ENCODE measurements at places on chromosomes 4 and X.

DNA sequence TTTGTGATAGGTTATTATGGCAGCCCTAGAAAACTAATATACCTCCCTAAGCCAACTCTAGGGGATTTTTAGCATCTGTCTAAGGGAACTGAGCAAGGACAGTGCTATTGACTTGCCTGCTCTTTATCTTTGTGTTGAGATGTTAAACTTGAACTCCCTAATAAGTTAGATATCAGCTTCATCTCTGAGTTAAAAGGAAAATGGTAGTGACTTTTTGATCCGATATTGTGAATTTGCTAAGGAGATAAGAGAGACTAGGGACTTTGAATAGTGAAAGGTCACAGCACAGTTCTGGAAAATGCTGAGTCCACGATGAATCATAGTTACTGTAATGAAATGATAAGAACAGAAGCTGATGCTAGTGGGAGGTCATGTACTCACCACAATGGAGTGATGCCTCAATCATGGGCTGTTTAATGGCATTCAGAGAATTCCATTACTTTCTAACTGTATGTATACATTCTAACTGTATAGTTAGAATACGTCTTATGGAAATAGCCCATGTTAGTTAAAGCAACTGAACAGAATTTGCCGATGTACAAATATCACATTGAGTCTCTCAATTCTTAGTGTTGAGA, 147.2 kb downstream of the GLRA3 start:
- DNase-seq = no peak

- peak; percentile 38 for DNase-seq
These were observed 65.9 kb downstream of the ANTXR2 start for GRCh38 chr4:80006935-80007744.

- DNase-seq = no peak
These were observed 1062.5 kb downstream of the ADGRL3 start for GRCh38 chr4:62262676-62263075.

- DNase-seq = no peak
These were observed 106.1 kb downstream of the RASL11B start for GRCh38 chr4:52968241-52968640.

DNA sequence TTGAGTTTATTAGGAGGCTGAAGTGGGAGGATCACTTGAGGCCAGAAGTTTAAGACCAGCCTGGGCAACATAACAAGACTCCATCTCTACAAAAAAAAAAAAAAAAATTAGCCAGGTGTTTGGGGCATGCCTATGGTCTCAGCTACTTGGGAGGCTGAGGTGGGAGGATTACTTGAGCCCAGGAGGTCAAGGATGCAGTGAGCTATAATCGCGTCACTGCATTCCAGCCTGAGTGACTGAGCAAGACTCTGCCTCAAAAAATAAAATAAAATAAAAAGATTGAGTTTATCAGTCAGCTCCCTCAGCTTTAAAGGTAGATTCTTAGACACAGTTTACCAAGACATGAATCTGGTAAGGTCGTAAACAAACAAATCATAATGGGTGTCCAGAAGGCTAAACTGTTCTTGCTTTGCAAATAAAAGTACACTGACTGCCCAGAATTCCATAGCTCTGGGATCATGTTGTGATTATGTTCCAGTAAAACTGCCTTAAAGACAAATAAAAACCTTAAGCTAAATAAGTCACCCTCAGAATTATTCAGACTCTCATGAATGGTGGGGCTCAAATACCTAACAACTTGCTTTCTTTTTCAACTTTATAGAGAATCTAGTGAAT, 18.7 kb downstream of the APOO start:
- DNase-seq = no peak

- DNase-seq = no peak
These were observed 58.5 kb downstream of the PGRMC2 start for GRCh38 chr4:128228845-128229795.

DNA sequence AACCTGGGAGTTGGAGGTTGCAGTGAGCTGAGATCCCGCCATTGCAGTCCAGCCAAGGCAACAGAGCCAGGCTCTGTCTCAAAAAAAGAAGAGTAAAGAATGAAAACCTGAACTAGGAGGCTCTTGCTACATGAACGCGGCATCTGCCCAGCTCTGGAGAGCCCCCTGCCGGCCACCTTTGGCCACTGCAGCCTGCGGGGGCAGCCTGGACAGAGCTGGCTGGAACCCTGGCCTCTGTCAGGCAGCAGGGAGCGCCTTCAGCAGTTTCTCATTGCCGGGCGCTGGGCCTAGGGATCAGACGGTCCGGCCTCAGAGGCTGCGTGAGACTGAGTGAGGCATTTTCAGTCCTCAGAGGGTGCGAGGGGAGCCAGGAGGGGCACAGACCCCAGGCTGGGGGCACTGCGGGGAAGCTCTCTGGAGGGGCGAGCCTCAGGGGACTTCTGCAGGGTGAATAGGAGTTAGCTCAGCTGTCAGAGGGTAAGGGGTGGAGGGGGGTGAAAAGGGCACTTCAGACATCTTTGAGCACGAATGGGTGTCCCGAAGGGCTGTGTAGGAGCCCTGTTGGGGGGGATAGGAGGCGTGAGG, 17.5 kb downstream of the DOK7 start:
- DNase-seq = peak; percentile 66

DNA sequence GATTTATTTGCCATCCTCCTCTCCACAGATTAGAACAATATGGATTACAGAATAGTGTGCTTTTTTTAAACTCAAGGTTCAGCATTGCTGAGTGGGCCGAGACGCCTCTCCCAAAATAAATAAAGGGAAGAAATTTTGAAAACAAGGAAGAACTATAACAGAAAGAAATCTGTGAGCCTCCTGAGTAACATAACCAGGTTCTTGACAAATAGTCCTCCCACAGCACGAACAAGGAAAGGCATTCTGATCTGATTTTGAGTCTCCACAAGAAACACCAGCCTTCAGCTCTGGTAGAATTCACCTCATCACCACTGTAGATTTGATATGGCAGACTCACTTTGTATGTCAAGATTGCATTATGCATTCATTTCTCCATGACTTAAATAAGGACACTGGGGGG, 173.6 kb downstream of the HHIP start:
- no peak for DNase-seq

- DNase-seq = peak; percentile 44
These were observed 48.7 kb upstream of the BCOR start for GRCh38 chrX:40146262-40147125.

GRCh38 chr4:83438719-83439118, 16.9 kb downstream of the HELQ start:
- DNase-seq = no peak

DNA sequence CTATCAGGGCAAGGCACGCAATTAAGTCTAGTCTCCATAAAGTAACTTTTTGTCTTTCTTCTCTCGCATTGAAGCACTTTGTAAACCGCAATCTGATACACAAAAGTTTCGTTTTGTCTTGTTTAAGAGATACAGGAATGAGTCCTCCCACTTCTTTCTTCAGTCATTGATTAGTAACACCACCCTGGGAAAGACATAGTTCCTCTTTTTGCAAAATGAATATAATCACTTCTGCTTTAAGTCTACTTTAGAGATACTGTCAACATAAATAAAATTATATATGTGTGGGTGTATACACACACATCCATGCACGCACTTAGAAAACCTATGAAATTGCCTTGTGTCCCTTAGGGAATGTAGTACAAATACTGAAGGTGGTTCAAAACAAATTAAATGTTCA, 11.7 kb downstream of the COQ2 start:
- DNase-seq = no peak

DNA sequence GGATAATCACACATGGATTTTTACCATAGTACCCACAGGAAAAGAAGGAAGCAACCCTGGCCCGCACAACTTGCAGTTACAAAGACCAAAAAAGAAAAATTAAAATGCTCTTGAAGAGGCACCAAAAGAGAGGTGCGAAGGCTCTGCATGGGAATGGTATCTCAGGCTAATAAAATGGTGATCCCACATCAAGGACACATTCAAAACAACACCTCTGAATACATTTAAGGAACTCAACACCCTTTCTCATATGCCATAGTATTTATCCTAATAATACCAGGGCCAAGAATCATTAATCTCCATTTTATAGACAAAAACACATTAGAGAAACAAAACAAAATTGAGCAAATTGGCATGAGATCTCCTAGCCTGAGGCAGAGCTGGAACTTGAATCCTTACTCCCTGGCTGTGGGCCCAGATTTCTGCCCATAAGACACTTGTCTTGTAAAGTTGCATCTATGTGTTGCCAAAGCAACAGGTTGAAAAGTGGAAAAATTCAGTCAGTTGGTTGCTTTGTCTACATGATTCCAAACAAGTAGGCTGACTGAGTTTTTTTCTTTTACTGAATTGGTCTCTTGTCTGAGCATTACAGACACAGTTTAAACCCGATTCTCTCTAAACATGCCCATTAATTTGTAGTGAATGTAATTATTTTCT, 33.5 kb downstream of the GUCY2F start:
- no peak for DNase-seq

DNA sequence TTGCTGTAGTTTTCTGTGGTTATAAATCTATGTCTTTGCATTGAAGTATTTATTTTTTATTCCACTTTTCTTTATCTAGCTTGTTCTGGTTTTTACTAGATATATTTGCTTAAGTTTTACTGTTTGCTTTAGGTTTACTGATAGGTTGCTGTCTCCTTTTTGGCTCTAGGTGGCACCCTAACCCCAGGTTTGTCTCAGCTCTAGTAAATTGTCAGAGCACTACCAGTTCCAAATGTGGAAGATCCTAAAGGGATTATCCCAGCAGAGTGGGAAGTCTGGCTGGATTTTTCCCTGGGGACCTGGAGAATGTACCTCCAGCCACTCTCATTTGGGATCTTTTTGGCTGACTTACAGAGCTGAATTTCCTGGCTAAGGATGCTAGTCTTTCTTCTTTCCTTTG, 106.1 kb downstream of the PBDC1 start:
- DNase-seq = peak; percentile 47

- DNase-seq = no peak
These were observed 182.4 kb upstream of the CXXC4 start for GRCh38 chr4:104677116-104677515.

- peak; percentile 54 for DNase-seq
These were observed 32.2 kb downstream of the SMS start for GRCh38 chrX:21972721-21973120.

GRCh38 chrX:153055871-153056749, at the start of gene PNMA3:
PNMA3 (plus strand) TSS chrX:153056470; CDS start chrX:153057056, 586 bp downstream.
- DNase-seq = no peak

- no peak for DNase-seq
These were observed 102.9 kb downstream of the SYTL5 start for GRCh38 chrX:38109042-38109898.

GRCh38 chr4:137823007-137823406, 290.7 kb upstream of the PCDH18 start:
- DNase-seq = no peak

- no peak for DNase-seq
These were observed 26.0 kb upstream of the BMP2K start for GRCh38 chr4:78749972-78750727.

GRCh38 chr4:152278505-152279233, 257.2 kb downstream of the FBXW7 start:
- DNase-seq = no peak

DNA sequence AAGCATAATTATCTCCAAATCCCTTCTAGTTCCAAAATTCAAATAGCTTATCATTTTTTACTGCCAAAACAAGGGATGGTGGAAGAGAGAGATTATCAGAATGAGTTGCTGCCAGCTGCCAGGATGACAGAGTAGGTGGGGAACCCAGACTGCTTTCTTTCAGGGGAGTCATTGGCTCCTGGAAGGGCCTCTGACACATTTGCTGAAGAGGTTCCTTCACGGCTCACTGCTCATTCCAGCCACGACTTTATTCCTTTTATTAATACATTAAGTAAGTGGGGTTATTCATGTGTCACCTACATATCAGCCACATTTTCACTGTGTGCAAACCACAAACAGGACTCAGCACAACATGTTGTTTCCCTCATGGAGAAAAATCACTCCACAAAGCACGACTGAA, 12.7 kb upstream of the SMIM43 start:
- no peak for DNase-seq

DNA sequence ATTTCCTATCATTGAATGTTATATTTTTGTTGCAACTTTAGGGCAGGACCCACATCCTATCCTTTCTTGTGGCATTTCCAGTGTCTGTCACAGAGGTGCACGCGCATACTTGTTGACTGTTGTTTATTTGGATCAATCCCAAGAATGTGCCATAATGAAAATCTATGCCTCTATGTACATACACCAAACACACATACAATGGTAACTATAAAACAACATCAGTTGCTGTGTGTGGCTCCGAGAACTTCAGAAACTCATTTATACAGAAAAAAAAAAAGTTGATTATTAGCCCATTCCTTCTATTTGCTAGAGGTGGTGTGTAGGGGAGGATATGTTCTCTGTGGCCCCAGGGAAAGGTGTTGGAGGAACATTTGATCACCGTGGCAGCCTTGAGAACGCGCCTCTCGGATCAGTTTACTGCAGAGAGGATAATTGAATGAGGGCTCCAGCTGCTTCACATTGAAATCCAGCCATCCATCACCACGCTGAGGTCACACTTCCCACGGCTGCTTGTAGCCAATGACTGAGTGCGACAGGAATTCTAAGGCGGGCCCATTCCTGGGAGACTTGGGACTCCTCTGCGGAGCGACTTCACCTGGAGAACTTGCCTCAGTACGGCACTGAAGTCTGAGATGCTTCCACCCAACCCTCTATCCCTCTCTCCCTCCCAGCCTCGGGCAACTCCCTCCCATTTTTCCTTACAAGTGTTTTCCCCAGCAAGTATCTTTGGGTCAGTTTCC, 19.5 kb downstream of the SMPX start:
- DNase-seq = no peak

- DNase-seq = no peak
These were observed 527.0 kb downstream of the RAB28 start for GRCh38 chr4:12957108-12957507.

DNA sequence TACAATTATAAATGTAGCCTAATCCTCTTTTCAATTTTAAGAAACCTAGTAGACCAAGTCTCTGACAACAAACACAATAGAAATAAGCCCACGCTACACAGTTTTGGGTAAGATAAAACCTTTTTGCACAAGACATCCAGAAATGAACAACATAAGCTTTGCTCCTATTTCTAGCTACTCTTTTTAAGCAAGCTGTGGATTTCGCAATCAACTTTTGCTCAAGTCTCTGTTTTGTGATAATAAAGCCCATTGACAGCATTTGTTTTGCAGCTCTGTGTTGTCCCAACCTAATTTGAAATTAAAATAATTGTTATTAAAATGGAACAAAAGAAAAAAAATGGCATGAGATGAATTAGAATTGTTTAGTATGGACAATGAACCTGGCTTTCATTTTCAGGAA, 287.9 kb upstream of the PUDP start:
- no peak for DNase-seq

- no peak for DNase-seq
These were observed 7.2 kb downstream of the RAB33B start for GRCh38 chr4:139461022-139461628.

DNA sequence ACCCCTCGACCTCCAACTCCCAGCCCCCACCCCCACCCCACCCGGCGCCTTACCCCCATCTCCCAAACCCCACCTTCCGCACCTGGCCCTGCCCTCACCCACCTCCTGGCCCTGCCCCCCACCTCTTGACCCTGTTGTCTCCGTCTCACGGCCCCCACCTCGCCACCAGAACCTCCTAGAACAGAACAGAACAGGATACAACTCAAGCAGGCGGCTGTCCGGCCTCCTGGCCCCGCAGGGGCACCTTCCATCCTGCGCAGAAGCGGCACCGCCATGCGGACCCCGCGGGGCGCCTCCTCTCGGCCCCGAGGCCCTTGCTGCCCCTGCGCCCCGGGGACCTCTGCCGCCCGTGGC, 354 bp downstream of the CTAG2 start:
- no peak for DNase-seq

- no peak for DNase-seq
These were observed 2.4 kb downstream of the RAB33A start for GRCh38 chrX:130174045-130174704.

- no peak for DNase-seq
These were observed 10.2 kb upstream of the GLOD5 start for GRCh38 chrX:48751343-48751742.

- no peak for DNase-seq
These were observed 1.5 kb downstream of the N4BP2 start for GRCh38 chr4:40058121-40058520.
